ENCODE measurements at places on chromosomes 3 and 15.

DNA sequence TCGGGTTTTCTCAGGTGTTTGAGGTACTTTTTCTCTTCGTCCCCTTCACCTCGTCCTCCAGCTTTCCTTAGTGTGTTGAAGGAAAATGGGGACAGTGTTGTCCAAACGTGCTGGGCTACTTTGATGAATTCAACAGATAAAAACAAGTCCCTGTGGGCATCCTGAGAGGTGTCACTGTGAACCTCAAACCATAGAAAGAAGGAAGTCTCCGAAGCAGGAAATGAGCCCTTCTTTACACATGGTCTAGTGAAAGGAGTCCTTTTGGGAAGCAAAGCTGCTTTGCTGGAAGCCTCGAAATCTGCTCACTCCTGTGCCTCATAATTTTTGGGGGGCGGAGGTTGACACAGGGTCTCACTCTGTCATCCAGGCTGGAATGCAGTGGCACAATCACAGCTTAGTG is 10.6 kb downstream of the IL17RB start:
- no peak for DNase-seq

- no peak for DNase-seq
These were observed 184.5 kb downstream of the NR1D2 start for GRCh38 chr3:24129549-24129948.

- peak; percentile 49 for DNase-seq
These were observed 274.7 kb upstream of the UBE2E2 start for GRCh38 chr3:22928216-22929110.

DNA sequence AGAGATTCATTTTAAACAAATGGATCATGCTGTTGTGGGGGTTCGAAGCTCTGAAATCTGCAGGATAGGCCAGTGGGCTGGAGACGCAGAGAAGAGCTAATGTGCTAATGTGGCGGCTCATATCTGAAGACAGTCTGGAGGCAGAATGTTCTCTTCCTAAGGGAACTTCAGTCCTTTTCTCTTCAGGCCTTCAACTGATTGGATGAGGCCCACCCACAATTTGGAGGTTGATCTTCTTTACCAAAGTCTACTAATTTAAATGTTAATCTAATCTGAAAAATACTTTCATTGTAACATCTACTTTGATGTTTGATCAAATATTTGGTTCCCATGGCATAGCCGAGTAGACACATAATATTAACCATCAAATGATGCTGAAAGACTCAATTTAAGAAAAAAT is 940.2 kb downstream of the ROBO1 start:
- no peak for DNase-seq

DNA sequence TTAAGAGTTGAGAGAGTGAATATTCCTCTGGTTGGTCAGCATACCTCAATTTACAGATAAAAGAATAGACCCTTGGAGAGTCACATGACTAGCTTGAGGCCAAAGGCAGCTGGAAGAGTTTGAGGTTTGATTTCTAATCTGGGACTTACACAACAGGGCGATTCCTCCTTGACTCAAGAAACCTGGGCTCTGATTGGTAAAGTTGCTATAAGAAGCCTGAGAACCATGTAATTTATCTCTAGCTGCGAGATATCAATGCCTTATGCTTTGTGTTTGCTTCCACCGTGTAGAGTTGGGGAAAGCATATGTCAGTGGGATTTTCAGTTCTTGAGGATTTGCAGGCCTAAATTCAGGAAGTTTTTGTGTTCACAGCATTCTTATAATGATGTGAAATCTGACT is 206.0 kb downstream of the KLHL25 start:
- DNase-seq, result no peak

DNA sequence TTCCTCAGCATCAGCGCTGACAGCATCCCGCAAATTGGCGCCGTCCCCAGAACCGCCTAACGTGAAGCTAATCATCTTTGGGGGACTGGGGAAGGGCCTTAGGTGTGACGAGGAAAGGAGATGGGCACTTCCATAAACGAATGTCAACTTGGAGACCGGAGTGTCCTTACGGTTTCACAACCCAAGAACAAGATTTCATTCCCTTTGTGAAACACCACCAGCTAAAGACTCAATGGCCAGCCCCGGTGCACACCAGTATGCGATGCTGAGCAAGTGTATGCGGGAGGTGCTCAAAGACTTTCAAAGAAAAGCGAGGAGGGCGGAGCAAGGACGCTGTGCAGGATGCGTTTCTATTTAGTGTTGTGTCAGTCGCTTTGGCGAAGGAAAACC is 759 bp upstream of the TTBK2 start:
- DNase-seq, result peak; percentile 75

GRCh38 chr3:149554826-149555225 is 80.3 kb downstream of the TM4SF4 start:
- no peak for DNase-seq

- DNase-seq, result no peak
These were observed 19.0 kb upstream of the CSTA start for GRCh38 chr3:122305818-122306621.

DNA sequence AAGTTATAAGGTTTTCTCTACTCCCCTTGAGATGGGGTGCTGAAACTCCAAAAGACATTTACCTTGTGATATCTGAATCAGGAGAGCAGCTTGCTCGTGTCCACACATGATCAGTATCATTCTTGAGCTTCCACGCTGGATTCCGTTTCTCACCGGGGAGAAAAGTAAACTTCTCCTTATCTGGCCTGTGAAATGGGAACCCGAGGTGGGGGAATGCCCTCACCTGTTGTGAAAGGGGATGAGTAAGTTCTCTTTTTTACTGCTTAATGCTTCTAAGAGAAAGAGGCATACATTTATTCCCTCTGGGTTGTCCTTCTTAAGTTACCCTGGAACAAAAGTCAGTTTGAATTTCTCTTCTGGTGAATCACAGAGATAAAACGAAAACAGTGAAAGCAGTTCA is 440.5 kb upstream of the ADAMTS9 start:
- no peak for DNase-seq

DNA sequence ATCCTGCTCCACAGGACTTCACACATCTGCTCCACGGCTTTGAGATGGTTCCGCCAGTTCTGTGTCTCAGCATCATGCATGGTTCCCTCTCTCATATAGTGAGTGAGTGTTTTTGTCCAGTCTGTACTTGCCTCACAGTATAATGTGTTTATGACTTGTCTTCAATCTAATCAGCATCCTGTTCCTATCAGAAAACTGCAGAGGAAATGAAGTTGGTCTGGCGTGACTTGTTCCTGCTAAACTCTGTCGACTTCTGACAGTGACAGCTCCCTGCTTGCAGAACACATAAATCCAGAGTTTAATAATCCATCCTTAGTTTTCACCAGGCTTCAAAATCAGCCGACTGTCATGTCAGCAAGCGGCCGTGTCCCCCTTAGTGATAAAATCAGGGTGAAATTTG is 222.3 kb downstream of the SLCO3A1 start:
- DNase-seq, result no peak

- peak; percentile 92 for DNase-seq
These were observed 18.7 kb downstream of the AP3S2 start for GRCh38 chr15:89874926-89875564.

GRCh38 chr3:41711651-41712050 is 250.3 kb downstream of the ULK4 start:
- no peak for DNase-seq

DNA sequence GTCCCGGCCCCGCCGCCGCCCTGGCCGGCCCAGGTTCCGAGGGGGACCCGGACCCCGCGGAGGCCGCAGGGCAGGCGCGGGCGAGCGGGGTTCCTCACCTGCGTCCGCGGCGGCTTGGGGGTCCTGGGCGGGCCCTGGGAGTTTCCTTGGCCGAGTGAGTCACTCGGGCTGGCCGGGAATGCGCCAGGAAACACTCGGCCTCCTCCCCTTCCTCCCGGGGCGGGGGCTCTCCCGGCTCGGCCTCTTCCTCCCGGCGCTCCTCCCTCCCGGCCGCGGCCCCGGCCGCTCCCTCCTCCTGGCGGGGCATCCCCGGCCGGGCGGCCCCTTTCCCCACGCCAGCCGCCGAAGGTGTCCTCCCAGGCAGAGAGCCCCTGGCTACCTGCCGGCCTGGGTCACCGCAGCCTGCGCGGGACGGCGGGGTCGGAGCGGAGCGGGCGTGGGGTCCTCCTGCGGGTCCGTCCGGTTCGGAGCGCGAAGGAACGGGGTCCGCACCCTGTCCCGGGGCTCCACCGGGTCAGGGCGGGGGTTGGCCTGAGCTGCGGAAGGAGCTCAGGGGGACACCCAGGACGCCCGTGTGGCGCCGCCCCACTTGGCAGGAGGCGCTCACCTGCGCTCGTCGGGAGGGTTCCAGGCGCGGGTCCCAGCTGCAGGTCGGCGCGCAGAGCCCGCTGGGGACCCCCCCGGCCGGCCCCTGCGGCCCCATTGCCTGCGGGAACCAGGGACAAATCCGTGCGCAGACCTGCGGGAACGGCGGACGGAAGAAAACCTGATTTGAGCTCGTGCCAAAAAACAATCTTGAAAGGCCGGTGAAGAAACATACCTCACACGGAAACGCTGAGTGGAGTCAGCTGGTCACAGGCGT is at the start of gene CYFIP1:
TSS of gene CYFIP1 (minus strand) at position 180 of the 862 bp plus-strand sequence. CDS start 33,083 bp downstream, outside the sequence.
- DNase-seq, result no peak

- DNase-seq, result no peak
These were observed 195.2 kb upstream of the DPPA4 start for GRCh38 chr3:109532257-109533216.

DNA sequence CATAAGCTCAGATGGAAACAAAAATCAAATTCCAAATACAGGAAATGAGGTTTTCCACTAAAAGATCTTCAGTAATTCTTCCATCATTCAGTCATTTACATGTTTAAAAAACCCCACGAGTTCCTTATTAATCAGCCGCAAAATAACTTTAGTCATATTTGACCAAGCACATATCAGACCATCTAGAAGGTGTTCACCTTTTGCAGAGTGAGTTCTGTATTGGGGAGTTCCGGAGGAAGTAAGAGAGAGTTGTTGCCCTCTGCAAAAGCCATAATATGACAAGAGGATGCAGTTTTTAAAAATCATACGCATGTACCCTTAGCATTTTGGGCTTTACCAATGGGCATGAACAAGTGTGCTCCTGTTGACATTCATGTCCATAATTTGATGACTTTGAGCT is 61.6 kb downstream of the CCR1 start:
- DNase-seq, result no peak

GRCh38 chr3:72065872-72066641 is 281.1 kb upstream of the PROK2 start:
- no peak for DNase-seq

DNA sequence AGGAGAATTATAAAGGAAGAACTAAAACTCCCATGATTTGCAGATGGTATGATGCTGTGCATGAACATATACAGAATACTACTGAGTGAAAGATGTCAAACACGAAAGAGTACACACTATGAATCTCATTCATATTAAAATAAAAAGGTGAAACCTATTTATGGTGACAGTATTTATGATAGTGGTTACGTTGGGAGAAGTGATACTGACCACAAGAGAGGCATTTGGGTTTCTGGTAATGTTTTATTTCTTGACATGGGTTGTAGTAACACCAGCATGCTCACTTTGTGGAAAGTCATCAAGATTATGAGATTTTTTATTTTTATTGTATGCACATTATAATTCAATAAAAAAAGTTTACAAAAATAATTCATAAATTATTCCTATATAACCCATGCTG is 324.0 kb downstream of the GAP43 start:
- DNase-seq, result no peak

DNA sequence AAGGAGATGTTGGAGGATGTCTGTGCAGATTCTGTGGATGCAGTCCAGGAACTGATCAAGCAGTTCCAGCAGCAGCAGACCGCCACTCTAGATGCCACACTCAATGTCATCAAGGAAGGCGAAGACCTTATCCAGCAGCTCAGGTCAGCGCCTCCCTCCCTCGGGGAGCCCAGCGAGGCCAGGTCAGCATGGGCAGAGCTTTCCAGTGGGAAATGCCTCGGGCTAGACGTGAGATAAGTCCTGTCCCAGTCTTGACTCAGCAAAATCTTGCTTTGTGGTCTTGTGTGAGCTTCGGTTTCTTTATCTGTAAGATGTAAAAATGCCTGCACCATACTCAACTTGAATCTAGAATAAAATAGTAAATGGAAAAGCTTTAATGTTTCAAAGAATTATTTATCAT is 335.1 kb upstream of the UMPS start:
- no peak for DNase-seq

GRCh38 chr15:29978411-29979382 is 104.1 kb upstream of the GOLGA8J start:
- no peak for DNase-seq

- DNase-seq, result no peak
These were observed 40.7 kb downstream of the ATP2C1 start for GRCh38 chr3:130934442-130935089.

- no peak for DNase-seq
These were observed 178.4 kb downstream of the ARRDC4 start for GRCh38 chr15:98138910-98139309.

- DNase-seq, result no peak
These were observed 5.8 kb upstream of the TATDN2 start for GRCh38 chr3:10242182-10243065.

DNA sequence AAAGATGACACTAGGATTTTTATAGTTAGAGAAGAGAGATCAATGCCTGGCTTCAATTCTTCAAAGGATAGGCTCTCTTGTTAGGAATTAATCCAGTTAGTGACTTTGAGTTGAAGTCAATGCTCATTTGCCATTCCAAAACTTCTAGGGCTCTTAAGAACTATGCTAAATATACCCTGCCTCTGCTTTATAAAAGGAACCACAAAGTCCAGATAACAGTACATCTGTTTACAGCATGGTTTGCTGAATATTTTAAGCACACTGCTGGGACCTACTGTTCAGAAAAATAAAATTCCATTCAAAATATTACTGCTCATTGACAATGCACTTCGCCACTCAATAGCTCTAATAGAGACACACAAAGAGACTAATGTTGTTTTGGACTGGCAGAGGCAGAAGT is 786.6 kb upstream of the DPPA4 start:
- no peak for DNase-seq

DNA sequence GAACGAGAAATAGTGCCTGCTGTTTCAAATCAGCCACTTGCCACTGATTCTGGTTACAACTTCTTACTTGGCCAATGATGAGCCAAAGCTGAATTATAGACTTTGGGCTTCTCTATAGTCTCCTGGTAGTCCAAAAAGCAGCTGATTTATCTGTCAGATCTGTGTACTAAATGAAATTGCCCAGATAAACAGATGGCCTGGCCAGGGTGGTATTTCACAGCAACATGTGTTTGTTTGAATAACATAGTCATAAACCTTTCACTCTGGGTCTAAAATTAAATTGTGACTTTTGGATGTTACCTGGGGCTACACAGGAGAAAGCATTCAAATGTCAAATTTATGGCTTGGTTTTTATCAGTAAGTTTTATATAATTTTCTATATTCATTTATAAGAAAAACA is 147.0 kb downstream of the NECTIN3 start:
- DNase-seq, result no peak

- peak; percentile 22 for DNase-seq
These were observed 8.2 kb downstream of the ZIC4 start for GRCh38 chr3:147397875-147398812.

DNA sequence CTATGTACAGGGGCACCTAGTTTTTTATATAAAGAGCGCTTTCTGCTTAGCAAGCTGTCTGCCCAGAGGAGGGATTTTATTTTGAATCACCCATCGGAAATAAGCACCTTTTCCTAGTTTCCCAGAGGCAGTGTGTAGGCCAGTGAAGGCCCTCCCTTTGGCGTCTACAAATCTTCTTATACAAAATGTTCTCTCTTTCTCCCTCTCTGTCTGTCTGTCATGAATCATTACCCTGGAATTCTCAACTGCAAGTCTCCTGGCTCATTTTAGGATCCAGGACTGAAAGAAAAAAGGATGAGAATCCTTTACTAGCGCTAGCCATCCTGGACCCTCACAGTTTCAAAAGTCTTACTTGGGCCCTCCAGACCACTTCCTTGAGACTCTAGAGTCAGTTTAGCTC is 728.1 kb downstream of the OTOL1 start:
- DNase-seq, result no peak
